ENCODE measurements at places on chromosomes 12 and 14.
A peak's percentile ranks its signal among the peaks of the same experiment; 100 is the strongest.

DNA sequence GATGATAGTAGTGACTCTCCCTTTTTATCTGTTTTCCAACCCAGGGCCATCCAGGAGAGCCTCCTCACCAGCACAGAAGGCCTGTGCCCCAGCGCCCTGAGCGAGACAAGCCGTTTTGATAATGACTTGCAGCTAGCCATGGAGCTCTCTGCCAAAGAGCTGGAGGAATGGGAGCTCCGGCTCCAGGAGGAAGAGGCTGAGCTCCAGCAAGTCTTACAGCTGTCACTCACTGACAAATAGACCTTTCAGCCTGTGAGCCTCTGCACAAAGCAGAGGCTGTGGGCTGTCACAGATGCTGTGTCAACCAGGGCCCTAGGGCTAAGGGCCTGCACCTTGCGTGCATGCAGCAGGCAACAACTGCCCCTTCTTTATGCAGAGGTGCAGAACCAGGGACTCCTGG, 11.0 kb downstream of the C12orf76 start:
- no peak for DNase-seq

- no peak for DNase-seq
Observed at GRCh38 chr14:91573528-91573893, 63.4 kb upstream of the PPP4R3A start.

GRCh38 chr12:129372348-129372747, 519.1 kb downstream of the GLT1D1 start:
- no peak for DNase-seq

GRCh38 chr12:2823483-2823882, 11.0 kb downstream of the ITFG2 start:
- DNase-seq, result no peak

GRCh38 chr12:88309546-88309945, 167.4 kb downstream of the TMTC3 start:
- DNase-seq, result peak; percentile 47

- no peak for DNase-seq
Observed at GRCh38 chr14:47988175-47988574, 312.8 kb upstream of the MDGA2 start.

- DNase-seq, result no peak
Observed at GRCh38 chr14:100287202-100287997, 18.8 kb downstream of the SLC25A29 start.

- DNase-seq, result no peak
Observed at GRCh38 chr12:30201301-30202160, 417.8 kb upstream of the TMTC1 start.

DNA sequence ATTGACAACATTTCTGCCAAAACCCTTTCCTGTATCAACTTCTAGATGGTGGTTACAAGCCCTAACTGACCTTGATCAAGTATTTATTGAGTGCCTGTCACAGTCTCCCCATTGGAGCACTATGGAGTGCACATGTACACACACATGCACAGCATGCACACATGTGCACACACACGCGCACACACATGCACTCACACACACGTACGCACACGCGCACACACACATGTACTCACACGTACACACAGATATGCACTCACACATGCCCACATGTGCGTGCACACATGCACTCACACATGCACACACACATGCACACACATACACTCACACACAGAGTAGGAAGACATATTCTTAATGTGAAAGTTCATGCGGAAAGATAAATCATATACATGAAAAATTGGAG, 43.7 kb downstream of the MYRFL start:
- no peak for DNase-seq

DNA sequence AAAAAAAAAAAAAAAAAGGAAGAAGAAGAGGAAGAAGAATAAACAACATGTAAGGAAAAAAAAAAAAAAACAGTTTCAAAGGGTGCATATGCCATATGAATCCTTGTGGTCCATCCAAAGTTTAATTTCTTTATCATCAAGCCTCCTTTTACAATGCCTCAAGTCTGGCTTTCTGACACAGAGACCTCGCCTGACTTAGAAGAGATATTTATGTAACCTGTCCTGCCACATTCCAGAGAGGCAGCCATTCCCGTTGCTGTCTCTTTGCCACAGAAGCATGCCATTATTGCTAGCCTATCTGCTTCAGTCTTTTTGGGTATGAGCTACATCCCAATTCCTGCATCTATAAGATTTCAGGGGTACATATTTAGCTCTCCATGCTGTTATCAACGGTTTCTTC, 596.7 kb upstream of the ATP2B1 start:
- no peak for DNase-seq

DNA sequence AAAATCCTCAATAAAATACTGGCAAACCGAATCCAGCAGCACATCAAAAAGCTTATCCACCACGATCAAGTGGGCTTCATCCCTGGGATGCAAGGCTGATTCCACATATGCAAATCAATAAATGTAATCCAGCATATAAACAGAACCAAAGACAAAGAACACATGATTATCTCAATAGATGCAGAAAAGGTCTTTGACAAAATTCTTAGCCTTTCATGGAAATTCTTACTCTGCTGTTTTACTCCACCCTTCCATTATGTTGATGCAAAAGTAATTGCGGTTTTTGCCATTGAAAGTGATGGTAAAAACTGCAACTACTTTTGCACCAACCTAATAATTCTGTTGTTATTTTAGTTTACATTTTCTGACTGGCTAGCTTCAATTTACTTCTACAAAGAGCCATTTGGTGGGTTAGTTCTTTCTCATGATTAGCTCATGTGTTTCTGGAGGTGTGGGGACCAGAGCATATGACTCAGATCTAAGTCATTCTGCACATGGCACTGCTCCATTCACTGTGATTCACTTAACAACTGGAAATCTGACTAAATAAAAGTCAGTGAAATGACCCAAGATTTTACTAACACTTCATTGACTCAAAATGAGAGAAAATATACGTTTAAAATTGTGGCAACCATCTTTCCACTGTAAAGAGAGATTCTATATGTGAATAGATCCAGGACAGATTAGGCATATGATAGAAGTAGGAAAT, 99.9 kb downstream of the TMTC3 start:
- DNase-seq, result peak; percentile 92

DNA sequence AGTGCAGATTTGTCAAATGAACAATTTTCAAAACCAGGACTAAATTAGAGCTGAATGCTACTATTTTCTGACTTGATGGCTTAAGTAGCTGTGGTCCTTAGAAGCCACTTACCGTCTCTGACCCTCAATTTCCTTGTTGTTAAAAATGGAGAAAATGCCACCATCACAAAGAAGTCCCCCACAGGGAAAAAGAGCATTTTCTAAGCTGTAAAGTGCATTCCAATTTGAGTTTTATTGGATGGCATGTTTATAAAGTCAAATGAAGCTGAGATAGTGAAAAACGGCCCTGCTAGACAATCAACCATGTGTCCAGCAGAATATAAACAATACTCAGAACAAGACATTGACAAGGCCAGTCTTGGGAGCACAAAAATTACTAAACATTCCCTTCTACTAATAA, 53.6 kb downstream of the GOLGA5 start:
- no peak for DNase-seq

- peak; percentile 31 for DNase-seq
Observed at GRCh38 chr14:96940009-96940408, 142.8 kb downstream of the VRK1 start.

GRCh38 chr12:54420766-54421144, 1.7 kb upstream of the ITGA5 start:
- no peak for DNase-seq

DNA sequence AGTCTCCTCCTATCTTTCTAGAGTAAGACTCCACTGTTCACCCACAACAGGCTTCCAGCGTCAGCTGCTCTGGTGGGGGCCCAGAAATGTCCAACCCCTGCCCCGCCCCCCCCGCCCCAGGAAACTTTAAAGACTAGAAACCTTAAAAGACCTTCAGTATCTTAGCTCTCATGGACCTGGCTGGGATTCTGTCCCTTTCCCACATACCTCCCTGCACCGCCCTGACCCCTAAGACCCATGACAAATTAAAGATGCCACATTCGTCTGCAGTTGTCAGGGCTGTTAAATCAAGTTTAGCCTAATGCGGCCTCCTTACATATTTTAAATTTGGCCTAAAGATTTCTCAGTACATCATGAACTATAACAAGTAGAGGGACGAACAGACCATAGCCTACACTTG, 10.0 kb upstream of the SERPINA10 start:
- DNase-seq, result no peak

DNA sequence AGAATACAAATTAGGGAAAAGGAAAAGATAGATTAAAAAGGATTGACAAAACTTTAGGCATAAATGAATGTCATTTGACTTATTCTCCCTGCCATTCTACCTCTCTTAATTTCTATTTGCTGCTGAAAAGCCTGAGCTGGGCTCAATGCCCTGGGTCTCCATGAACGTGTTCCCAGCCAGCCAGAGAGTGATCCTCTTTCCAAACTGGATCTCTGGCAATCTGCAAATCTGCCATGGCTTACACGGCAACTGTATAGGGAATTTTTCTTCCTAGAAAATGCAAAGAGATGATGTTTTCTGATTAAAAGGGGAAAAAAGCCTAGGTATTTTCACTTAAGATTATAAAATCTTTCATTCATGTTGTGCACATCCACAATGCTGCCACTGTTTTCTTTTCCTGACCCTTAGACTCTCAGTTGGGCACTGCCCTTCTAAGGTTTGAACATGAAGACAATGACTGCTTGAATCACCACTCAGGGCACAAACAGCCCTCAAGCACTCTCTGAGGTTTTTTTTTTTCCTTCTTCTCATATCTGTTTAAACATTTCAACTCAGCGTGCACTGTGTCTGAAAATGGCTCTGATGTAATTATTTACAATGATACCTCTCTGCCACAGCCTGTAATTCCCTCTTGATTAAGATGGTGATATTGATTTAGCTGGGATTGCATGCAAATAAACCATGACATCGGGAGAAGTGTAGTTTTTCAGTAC, 60.3 kb downstream of the DACT1 start:
- no peak for DNase-seq

DNA sequence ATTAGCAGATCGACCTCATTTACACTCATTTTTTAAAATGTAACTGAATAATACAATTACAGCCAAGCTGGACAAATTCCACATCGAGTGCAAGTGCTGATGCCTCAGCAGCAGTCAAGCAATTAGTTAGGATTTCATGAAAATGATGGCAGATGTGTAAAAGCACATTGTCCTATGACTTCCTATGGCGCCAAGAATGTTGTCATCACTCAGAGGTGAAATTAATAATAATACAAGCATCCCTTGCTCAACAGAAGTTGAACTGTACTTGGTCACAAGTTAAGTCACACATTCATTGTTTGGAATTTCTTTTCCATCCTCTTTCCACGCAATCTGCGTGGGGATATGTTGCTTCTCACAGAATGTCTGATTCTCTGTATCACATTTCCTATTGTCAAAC, 117.3 kb downstream of the GTF2A1 start:
- no peak for DNase-seq

DNA sequence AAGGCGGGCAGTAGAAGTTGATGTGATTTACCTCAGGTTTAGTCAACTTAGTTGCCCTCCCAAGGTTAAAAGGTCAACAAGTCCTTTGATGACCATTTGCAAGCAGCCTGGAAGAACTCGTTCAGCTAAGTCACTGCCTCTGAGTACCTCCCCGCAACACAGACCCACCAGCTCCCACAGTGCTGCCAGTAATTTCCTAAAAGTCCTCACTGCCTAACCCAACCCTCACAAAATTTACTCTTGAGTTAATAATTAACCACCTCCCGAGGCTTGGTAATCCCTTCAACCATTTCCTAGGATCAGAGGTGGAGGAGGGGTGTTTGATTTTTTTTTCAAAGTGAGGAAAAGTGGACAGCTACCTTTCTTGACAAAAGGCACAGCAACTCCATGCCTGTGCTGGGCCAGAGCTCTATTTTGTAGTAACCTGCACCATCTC, 55.8 kb downstream of the MAP3K9 start:
- DNase-seq, result no peak

DNA sequence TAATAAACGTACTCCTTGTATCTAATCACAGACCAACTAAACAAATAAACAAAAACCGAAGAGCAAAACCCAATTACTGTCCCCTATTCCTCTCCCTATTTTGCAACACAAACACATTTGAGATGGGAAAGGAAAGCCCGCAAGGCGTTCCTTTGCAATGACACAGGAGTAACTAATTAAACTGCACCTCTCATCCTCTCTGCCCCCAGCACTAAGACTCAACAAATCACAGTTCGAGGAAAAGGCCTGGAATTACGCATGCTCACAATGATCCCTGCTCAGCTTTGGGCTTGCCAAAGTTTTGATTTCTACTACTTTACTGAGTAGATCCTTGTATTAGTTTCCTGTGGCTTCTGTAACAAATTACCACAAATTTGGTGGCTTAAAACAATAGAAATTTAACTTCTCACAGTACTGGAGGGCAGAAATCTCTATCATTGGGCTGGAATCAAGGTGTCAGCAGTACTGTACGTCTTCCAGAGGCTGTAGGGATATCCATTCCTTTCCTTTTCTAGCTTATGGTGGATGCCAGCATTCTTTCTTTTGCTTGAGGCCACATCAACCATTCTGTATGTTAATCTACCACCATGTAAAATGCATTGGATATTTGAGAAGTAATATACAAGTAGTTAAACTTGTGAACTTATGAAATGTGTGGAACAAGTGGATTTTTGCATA, 123.0 kb downstream of the NAV3 start:
- DNase-seq, result no peak

GRCh38 chr14:92646952-92647796, 101.3 kb downstream of the LGMN start:
- DNase-seq, result no peak

- DNase-seq, result no peak
Observed at GRCh38 chr12:119614705-119615104, 21.1 kb downstream of the TMEM233 start.

All from MCF 10A (cell line).